HEK293T (cell line): ENCODE measurements at places on chromosomes 1 and 21.
A peak's percentile ranks its signal among the peaks of the same experiment; 100 is the strongest.

DNA sequence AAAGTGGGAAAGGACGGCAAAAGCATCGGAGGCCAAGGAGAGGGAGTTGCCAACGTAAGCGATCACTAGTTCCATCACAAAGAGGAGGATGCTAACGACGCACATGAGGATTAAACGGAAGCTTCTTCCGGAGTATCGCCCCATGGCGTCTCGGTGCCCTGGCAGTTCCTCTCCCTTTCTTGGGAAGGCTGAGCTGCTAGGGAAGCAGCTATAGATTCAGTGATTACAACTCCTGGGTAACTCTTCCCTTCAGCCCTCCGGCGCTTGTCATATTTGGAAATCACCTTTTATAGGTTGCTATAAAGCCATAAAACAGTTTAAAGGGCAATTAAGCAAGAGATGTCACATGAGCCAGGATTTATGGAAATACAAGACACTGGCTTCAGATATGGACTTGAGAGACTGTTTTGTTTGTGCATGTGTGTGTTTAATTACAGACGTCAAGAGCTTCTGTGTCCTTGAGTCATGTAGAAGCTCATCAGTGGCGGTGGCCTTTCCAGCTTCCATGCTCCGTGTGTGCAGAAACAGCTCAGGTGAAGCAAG is 30.6 kb upstream of the SLC30A10 start:
- DNase-seq = peak; percentile 36

DNA sequence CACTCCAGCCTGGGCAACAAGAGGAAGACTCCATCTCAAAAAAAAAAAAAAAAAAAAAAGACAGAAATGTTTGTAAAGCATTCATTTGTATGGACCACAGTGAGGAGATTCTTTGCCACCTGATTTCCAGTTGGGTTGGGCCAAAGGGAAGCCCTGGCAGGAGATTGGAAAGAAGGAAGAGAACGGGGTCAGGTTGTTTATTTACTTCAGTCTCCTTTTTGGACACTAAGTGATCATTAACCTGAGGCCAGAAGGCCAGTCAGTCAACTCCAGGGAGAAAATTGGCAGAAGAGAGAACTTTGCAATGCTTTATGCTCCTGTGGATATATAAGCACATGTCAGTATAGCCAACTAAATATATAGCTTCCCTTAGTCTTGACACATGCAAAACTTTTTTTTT is 85.9 kb downstream of the NTMT2 start:
- DNase-seq = no peak

DNA sequence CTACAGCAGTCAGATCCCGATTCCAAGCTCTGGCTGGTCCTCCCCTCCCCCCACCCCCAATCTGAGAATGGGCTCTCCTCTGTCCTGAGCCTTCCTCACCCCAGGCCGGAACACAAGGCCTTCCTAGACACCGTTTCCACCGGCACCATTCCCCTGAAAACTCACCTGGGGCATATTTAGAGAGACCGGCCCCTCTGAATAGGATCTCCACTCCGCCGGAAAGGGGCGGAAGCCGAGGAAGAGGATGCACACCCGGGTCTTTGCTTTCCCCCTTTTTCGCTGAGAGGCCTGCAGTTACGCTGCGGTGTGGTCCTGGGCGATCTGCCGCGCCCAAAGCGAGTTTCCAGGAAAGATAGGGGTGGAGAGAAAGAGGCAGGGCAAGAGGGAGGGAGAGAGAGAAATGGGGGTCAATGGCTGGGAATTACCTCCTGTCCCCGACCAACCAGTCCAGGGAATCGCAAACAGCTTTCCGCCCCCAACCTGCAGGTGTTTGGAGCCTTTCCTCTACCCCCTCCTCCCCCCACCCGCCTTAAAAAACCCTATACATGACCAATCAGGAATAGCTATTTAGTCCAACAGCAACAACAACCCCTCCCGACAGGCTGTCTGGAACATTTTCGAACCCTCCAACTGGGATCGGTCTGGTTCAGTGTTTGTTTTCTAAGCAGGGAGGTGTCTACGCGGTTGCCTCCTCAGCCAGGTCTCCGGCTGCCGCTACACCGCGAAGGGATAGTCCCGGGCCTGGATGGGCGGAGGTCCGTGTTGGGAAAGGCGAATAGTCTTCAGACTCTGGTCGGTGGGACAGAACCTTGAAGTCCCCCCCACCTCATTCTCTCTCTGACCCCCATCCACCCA is 2.8 kb downstream of the TAL1 start:
- DNase-seq = no peak

DNA sequence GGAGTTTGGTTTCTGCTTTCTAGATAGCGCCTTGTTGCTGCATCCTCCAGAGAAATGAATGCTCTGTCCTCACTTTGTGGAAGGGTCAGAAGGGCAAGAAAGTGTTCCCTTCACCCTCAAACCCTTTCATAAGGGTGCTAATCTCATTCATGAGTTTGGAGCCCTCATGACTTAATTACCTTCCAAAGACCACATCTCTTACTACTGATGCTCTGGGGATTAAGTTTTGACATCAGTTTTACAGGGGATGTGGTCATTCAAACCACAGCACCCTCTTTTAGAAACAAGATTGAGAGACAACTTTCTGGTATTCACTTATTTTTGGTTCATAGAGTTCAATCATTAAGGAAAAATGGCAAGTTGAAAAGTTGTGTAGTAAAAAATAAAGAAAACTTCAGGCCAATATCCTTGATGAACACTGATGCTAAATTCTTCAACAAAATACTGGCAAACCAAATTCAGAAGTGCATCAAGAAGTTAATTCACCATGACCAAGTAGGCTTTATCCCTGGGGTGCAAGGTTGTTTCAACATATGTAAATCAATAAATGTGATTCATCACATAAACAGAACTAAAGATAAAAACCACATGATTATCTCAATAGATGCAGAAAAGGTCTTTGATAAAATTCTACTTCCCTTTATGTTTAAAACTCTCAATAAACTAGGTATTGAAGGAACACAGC is 442.1 kb downstream of the PTBP2 start:
- no peak for DNase-seq

GRCh38 chr1:172973424-172973823 is 77.3 kb downstream of the TNFSF18 start:
- no peak for DNase-seq

DNA sequence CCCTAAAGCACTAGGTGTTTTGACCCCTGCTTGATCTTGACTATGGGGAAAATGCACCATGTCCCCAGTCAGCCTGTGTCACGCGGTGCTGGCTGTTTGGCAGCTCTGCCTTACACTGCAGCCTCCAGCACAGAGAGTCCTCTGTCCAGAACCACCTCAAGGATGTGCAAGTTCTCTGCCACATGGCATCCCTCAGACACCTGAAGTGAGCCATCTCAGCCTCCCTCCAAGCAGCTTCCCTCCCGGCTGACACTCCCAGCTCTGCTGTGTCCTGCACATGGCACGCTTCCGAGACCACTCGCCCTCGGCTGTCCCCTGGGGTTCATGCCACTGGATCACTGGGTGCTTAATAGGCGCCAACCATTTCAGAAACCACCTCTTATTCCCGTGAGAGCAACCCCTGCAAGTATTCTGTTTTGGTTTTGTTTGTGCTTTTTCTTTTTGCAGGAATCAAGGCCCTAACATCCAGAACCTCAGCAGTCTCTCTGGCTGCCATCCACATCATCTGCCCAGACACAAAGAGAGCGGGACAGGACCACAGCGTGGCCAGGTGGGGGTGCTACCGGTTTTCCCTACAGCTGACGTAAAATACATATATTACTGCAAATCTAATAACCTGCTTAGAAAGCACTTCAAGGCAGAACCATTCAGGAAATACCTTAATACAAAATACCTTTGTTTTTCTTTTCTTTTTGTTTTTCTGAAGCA is 45.7 kb downstream of the CAPZB start:
- DNase-seq = peak; percentile 33

DNA sequence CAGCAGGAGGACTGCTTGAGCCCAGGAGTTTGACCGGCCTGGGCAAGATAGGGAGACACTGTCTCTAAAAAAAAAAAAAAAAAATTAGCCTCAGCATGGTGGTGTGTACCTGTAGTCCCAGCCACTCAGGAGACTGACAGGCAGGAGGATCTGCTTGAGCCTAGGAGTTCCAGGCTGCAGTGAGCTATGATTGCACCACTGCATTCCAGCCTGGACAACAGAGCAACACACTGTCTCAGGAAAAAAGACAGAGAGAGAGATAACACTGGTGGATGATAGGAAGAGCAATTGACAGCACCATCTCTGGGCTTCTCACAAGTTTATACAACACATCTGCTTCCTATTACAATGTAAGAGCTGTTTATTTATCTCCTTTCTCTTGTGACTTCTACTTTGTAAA is 2.4 kb upstream of the RNU11 start:
- no peak for DNase-seq

DNA sequence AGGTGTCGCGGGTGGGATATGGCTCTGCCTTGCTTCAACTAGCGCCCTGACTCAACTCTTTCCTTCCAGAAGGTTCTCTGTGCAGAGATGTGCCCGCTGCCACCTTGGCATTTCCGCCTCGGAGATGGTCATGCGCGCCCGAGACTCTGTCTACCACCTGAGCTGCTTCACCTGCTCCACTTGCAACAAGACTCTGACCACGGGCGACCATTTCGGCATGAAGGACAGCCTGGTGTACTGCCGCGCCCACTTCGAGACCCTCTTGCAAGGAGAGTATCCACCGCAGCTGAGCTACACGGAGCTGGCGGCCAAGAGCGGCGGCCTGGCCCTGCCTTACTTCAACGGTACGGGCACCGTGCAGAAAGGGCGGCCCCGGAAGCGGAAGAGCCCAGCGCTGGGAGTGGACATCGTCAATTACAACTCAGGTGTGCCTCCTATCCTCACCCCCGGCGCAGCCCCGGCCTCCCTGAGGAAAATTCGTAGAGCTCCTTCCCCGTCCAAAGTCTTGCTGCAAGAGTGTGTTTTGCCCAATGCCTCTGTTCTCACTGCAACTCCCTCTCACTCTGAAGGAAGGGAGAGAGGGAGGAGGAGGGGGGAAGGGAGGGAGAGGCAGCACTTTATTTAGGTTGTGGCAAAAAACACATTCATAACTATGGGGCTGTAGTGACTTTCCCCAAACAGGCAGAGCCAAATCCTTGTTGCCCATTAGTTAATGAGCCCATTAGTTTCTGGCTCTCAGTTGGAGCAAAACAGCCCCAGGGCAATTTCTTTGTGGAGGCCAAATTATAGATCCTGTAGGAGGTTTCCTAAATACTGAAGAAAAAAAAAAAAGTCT is 4.3 kb downstream of the LHX9 start:
- DNase-seq = no peak

DNA sequence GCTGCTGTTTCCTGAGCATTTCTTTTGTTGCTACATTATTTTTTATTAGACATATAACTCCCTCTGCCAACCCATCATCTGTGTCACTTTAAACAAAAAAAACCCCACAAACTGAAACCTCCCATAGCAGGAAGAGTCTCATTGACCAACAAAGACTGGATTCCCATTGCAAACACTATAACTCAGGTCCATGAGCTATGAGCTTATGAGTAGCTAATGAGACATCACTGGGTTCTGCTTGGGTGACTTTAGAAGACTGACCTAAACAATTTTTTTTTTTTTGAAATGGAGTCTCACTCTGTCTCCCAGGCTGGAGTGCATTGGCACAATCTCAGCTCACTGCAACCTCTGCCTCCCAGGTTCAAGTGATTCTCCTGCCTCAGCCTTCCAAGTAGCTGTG is 212.8 kb downstream of the LTN1 start:
- no peak for DNase-seq

DNA sequence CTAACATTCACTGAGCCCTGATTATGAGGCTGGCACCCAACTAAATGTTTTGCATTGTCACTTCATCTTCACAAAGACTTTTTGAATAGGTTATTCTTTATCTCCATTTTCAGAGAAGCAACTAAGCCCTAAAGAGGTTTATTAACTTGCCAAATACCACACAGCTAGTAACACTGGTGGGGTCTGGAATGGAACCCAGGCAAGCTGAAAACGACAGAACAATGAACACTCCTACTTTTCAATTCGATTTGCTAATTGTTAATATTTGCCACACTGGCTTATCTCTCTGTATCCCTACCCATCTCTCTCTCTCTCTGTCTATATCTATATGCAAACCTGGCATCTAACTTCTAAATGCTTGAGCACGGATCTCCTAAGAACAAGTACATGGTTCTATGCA is 40.6 kb downstream of the MRPL39 start:
- DNase-seq = no peak

- no peak for DNase-seq
These were observed 54.7 kb downstream of the SLC37A1 start for GRCh38 chr21:42568376-42568775.
